H9 (cell line): ENCODE measurements at places on chromosomes 7 and 10. TPM values are rescaled to one million over a fixed set of nuclear protein-coding genes. Genes with fewer than 3 reads are reported as not detected.

- H3K4me3 ChIP-seq = no peak overlapping the region
- H3K27me3 ChIP-seq = no peaks in the 10 kb centered on the region
- H3K4me1 ChIP-seq = peaks cover 2% of the 10 kb centered on the region; the same call in 1 of the 2 replicates
- H3K27ac ChIP-seq = no peak overlapping the region
- no peak for DNase-seq
- peaks cover 6% of the 10 kb centered on the region; the same call in 2 of the 3 replicates for H3K36me3 ChIP-seq
These were observed 114.1 kb downstream of the ZFAND4 start for GRCh38 chr10:45558425-45558824.

The NKX6-2 gene
- total RNA-seq = 0.13 TPM in 2 replicates

- no peaks in the 10 kb centered on the region for H3K27me3 ChIP-seq
- H3K36me3 ChIP-seq = peaks cover 10% of the 10 kb centered on the region
- no peak overlapping the region for H3K27ac ChIP-seq
These were observed 64.8 kb upstream of the SEC61G start for GRCh38 chr7:54823776-54824175.

The RGS10 gene
- 9.8 and 10.6 TPM in 2 replicates for total RNA-seq

DNA sequence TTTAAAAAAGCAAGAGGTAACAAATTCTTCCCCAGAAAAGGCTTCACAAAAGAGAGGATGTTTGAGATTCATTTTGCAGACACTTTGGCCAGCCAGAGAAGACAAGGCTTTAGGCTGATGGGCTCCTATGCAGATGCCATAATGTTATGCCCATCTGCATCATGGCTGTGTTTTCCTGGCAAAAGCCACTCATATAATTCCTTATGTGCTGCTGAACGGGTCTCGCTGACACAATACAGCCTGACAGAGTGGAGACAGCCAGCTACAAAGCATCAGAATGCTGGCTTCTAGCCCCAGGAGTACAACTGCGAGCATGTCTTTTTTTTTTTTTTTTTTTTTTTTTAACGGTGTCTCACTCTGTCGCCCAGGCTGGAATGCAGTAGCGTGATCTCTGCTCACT is 1157.4 kb upstream of the AUTS2 start:
- no peaks in the 10 kb centered on the region for H3K4me1 ChIP-seq
- H3K27ac ChIP-seq = no peak overlapping the region
- no peaks in the 10 kb centered on the region for H3K27me3 ChIP-seq
- no peak overlapping the region for H3K4me3 ChIP-seq

DNA sequence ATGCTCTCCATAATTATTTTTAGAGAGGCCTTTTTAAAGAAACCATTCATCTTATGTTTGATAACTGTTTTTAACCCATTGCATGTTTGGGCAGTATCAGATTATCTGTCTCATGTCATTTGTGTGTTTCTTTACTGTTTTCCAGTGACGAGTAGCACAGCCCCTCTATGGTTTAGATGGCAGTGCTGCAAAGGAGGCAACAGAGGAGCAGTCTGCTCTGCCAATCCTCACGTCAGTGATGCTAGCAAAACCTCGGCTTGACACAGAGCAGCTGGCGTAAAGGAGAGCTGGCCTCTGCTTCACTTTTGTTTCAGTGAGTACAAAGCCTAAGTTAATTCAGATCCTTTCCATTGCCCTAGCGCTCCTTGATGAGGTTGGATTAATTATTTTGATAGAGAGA is 80.4 kb upstream of the GARIN1A start:
- no peak overlapping the region for H3K27ac ChIP-seq
- H3K4me3 ChIP-seq = no peak overlapping the region
- DNase-seq = no peak
- no peaks in the 10 kb centered on the region for H3K27me3 ChIP-seq

The CFAP43 gene
- 0.26 and 0.64 TPM in 2 replicates for total RNA-seq

The COL28A1 gene
- 0.66 and 0.92 TPM in 2 replicates for total RNA-seq

DNA sequence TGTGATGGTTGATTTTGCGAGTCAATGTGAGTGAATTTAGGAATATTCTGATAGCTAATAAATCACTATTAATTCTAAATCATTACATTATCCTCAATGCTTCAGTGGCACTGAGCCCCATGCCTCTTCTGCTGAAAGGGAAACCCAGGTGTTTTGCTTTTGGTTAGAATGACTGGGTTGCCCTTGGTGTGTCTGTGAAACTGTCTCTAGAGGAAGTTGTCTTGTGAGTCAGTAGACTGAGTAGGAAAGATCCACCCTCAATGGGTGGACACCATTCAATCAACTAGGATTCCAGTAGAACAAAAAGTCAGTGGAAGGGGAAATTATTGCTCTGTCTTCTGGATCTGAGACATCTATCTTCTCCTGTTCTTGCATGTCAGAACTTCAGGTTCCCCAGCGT is 472.4 kb downstream of the ANKRD7 start:
- DNase-seq = no peak
- no peaks in the 10 kb centered on the region for H3K4me1 ChIP-seq
- H3K36me3 ChIP-seq = no peaks in the 10 kb centered on the region
- no peaks in the 10 kb centered on the region for H3K27me3 ChIP-seq

DNA sequence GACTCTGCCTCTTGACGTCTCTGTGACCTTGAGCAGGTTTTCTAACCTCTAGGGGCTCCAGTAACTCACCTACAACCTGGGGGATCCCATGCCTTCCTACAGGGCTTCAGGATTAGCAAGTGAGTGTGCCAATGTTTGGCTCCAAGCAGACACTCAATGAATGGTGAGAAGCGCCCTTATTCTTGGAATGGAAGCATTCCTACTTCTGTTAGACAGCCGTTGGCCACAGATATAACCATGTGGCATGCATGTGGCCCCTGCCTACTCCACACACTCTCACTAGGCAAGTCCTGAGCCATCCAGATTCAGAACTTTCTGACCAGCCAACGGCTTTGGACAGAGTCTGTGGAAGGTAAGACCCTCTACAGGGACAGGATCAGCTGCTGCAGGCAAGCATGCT is 108.9 kb upstream of the LYZL2 start:
- no peaks in the 10 kb centered on the region for H3K4me1 ChIP-seq
- H3K36me3 ChIP-seq = no peaks in the 10 kb centered on the region
- no peaks in the 10 kb centered on the region for H3K27me3 ChIP-seq
- no peak overlapping the region for H3K27ac ChIP-seq
- H3K4me3 ChIP-seq = no peak overlapping the region

DNA sequence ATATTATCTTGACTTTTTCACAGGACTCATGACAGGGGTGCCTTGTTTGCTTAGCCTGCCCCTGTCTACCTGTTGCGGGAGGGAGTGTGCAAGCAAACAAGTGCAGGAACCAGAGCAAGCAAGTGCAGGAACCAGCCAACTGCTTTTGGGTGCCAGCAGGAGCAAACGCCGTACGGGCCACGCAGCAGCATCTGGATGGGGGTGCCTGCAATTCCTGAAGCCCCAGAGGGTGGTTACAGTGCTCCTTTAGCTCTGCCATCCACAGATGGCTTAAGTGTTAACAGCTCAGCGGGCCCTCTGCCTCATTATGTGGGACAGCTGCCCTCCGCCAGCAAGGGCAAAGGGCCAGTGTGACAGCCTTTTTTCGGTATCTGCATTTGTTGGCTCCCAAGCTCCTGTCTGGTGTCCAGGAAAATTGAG is 83.5 kb downstream of the MICU1 start:
- no peak overlapping the region for H3K4me3 ChIP-seq
- peaks cover 3% of the 10 kb centered on the region; the same call in 1 of the 2 replicates for H3K4me1 ChIP-seq
- DNase-seq = no peak
- peaks cover 42% of the 10 kb centered on the region for H3K36me3 ChIP-seq
